ENCODE measurements at places on chromosomes 1 and 21.

DNA sequence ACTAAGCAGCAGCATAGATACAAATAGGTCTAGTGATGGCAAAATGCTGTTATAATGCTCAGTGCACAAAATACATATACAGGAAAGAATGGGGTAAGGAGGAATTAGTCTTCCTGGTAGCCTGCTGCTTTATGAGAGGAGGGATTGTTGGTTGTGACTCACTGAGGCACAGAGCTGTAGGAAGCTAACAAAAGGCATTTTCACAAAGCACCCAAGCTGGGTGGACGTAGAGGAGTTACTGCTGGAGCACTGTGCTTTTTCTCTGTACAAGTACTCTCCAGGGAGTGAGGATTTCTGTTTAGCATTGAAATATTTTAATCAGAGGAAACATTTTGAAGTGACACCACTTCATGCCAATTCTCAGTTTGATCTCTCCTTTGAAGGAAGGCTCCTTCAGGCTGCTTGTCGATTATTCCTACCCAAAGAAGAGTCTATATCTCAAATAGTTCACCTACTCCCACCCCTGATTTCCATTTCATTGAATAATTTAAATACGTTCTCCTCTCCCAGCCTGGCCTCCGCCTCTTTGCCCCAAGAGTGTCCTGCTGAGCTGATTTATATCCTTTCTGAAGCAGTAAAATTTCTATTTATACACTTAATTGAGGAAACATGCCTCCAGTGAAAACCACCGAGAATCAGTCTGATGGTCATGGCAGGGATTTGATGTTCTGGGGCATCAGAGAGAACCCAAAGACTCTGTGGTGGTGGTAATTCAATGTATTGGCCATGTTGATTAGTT is 271.9 kb downstream of the HHAT start:
- DNase-seq = no peak

- no peak for DNase-seq
These were observed at the start of gene CLCNKA for GRCh38 chr1:16021681-16022080. TSS of gene CLCNKA (plus strand) at chr1:16022036. CDS start at chr1:16022620, 584 bp downstream.

GRCh38 chr1:70922196-70922595 is 125.4 kb downstream of the PTGER3 start:
- no peak for DNase-seq

- DNase-seq = no peak
These were observed 719.9 kb upstream of the TMPRSS15 start for GRCh38 chr21:19123525-19123924.

- no peak for DNase-seq
These were observed 459.5 kb downstream of the PTPRU start for GRCh38 chr1:29695803-29696202.

DNA sequence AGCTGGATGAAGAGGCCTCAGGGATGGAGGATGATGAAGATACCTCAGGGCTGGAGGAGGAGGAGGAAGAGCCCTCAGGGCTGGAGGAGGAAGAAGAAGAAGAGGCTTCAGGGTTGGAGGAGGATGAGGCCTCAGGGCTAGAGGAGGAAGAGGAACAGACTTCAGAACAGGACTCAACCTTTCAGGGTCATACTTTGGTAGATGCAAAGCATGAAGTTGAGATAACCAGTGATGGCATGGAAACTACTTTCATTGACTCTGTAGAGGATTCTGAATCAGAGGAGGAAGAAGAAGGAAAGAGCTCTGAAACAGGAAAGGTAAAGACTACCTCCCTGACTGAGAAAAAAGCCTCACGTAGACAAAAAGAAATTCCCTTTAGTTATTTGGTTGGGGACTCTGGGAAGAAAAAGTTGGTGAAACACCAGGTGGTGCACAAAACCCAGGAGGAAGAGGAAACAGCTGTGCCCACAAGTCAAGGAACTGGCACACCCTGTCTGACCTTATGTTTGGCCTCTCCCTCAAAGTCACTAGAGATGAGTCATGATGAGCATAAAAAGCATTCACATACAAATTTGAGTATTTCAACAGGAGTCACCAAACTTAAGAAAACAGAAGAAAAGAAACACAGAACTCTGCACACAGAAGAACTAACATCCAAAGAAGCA is 15.4 kb downstream of the L1TD1 start:
- DNase-seq = no peak

- DNase-seq = no peak
These were observed 618 bp upstream of the FOXD3 start for GRCh38 chr1:63321785-63322113.

GRCh38 chr1:25476186-25477097 is 45.7 kb downstream of the MACO1 start:
- DNase-seq = no peak

- DNase-seq = no peak
These were observed 20.9 kb downstream of the GADD45A start for GRCh38 chr1:67705735-67706453.

GRCh38 chr1:2840036-2840809 is 38.7 kb upstream of the TTC34 start:
- no peak for DNase-seq

GRCh38 chr1:61699911-61700851 is 24.8 kb downstream of the TM2D1 start:
- no peak for DNase-seq

GRCh38 chr1:231871878-231872277 is 245.3 kb downstream of the DISC1 start:
- DNase-seq = no peak

DNA sequence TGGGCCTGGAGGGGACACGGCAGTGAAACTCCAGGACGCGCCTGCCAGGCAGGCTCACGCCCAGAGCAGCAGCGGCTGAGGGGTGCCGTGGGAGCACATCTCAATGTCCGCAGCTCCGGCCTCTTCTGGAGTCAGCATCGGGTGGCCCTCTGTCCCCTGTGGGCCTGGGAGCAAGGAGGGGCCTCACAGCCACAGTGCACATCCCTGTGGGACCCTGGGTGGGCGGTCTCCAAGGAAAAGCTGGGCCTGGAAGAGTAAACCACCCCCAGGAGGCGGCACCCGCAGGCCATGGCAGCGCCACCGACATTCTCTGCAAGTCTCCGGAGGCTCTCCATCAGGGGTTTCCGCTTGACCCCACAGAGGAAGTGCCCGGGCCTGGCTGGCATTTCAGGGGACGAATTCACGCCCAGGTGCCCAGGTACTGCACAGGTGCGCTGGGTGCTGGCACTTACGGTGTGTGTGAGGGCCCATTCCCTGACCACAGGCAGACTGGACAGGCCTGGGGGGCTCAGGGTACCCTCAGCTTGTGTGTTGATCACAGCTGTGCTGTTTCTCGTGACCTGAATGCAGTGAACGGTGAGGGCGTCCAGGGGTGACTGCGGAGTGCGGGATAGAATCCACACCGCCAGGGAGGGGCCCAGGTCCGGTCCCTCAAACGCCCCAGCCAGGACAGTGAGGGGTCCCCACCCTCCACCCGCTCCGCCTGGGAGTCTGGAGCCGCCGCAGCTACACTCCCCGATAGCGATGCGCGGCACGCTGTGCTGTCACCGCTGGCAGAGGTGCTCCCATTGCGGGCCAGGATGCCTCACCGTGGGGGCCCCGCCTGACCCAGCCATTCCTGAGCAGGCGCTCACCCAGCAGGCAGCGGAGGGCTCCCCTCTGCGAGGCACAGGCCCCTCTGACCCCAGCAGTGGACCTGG is 16.6 kb upstream of the RNF223 start:
- DNase-seq = no peak

DNA sequence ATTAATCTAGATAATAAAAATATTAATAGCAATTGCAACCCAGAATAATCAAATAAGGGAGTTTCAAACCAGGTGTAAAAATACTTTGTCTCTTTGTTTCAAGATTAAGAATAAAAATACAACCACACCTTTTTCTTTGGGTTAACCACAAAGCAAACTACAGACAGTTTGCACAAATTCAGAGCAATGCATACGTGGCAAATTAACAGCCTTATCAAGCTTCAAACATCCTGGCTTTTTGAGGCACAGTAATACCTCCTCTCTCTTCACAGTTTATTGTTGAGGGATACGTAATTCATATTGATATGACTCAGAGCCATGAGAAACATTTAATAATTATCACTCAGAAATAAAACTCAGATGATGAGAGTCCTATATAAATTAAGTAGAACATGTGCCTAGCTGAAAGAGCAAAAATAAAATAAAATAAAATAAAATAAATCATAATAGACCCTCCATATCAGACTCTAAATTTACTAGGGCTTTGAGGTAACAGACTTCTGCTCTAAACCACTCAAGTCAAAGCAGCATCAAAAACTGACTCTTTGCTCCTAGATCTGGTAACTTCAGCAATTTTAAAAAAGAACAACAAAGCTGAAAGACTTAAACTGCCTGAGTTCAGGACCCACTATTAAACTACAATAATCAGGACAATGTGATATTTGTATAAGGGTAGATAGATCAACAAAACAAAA is 11.4 kb downstream of the EDEM3 start:
- no peak for DNase-seq

- DNase-seq = no peak
These were observed 2.1 kb downstream of the C8B start for GRCh38 chr1:56963667-56964066.

DNA sequence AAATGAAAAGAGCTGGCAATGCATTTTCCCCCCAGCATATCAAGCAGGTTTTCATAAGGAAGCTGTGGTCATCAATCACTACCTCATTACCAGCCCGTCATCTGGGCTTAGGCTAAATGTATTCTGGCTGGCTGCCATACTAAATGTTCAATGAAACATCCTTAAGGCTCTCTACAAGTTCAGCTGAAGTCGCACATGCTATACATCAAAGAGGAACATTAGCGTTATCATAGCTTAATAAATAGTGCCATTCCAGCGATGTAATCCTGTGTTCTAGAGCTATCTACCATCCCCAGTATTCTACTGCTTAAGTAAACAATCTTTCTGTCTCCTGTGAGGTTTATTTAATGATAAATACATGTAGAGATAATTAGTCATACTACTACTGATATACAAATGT is 288.8 kb downstream of the DPYD start:
- DNase-seq = no peak

GRCh38 chr1:82299056-82299455 is 498.3 kb downstream of the ADGRL2 start:
- no peak for DNase-seq

- DNase-seq = no peak
These were observed at the start of gene OLIG2 for GRCh38 chr21:33025489-33026442. TSS of gene OLIG2 (plus strand) at chr21:33025935. CDS start at chr21:33026863, 928 bp downstream.

GRCh38 chr1:242425232-242425631 is 99.3 kb downstream of the PLD5 start:
- no peak for DNase-seq

GRCh38 chr1:71835442-71835813 is 446.9 kb downstream of the NEGR1 start:
- DNase-seq = no peak

- DNase-seq = no peak
These were observed 39.5 kb upstream of the CPLANE2 start for GRCh38 chr1:16276302-16277030.

DNA sequence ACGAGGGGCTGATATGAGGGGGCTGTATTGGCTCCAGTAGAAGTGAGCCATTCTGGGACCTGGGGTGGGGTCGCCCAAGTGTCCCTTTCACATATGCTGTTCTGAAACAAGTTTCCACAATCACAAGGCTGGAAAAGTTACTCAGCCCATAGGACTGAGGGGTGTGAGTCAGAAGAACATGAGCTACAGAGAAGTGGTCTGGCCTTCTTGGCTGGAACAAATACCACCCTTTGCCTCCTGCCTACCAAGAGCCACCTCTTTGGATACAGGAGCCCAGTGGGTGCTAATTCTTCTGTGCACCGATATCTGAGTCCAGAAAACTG is 42.4 kb downstream of the MEF2D start:
- no peak for DNase-seq

DNA sequence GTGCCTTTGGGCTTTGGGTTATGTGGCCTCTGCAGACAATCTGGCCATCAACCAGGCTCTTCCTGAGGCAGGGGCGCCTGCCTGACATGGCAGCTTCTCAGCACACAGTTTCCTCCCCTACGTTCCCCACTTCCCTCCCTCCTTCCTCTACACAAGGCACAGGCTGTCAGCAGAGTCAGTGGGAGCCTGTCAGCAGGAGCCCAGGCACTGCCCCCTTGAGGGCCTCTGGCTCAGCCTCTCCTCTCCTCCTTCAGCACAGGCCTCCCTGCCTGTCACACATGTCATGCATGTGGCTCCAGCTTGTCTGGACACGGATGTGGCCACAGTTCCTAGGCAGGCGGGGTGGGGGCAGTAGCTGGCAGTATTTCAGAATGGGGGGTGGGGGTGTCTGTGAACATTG is 52.2 kb upstream of the ARTN start:
- DNase-seq = no peak

GRCh38 chr1:11752359-11753088 is 9.5 kb upstream of the C1orf167 start:
- no peak for DNase-seq

DNA sequence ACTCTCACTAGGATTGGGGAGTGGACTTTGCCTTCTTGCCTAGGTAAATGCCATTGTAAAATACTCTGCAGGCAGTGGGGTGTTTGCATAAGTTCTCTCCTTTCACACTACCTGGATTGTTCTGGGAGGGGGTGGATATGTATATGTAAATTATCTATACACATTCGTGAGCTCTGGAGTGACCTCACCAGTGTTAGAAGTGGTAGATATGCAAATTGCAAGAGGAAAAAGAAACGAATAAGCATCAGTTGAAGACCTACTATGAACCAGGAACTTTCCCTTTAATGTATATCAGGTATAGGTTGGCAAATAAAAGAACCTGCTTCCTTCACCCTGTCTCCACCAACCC is 1.5 kb upstream of the ARHGEF11 start:
- no peak for DNase-seq

DNA sequence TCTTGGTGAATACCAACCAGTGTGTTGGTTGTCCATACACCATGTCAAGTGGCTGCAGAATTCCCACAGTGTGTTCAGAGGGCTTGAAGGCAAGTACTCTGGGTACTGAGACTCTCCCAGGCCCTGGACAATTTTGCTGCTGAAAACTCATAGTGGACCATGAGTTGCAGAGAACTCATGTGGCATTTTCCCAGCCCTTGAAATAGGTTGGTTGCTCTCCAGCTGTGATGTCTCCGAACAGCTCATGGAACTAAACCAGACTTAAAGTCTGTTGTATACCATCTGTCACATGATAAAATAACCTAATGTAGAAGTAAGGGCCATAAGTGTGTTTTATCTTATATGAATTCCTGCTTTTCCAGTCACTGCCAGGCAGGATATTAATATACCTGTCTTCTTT is 67.8 kb downstream of the RGS2 start:
- no peak for DNase-seq

DNA sequence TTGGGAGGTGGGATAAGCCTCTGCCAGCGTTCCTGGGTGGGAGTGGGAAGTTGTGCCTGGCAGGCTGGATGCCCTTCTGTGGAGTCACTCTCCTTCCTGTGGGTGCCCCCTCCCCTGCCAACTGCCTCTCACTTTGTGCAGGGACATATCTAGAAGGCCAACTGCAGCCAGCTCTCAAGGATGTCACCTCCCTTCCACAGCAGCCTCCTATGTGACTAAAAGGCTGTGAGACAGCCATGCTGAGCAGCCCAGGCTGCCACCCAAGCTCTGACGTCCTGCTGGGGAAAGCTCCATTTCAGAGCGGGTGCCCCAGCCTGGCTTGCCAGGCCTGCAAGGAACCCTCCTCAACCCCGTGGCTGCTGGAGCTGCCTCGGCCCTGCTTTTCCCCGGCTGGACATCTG is 19.6 kb upstream of the SLC26A9 start:
- DNase-seq = no peak
